ENCODE measurements at places on chromosomes 5 and 9.

DNA sequence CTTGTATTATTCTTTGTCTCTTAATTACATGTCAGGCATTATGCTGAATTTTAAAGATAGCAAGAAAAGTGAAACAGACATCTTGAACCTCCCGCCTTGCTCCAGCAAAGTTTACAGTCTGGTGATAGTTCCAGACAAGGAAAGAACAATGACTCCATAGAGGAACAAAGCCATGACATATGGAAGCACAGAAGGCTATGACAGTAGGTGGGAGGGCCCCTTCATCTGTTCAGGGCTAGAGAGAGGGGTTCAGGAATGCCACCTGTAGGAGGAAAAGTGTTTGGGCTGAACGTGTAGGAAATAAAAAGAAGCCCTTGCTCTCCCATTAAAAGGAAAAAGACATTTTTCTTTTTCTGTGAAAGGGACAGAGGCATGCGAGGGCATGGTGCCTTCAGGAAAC lies 315.6 kb downstream of the TRIM32 start:
- no peak for DNase-seq

DNA sequence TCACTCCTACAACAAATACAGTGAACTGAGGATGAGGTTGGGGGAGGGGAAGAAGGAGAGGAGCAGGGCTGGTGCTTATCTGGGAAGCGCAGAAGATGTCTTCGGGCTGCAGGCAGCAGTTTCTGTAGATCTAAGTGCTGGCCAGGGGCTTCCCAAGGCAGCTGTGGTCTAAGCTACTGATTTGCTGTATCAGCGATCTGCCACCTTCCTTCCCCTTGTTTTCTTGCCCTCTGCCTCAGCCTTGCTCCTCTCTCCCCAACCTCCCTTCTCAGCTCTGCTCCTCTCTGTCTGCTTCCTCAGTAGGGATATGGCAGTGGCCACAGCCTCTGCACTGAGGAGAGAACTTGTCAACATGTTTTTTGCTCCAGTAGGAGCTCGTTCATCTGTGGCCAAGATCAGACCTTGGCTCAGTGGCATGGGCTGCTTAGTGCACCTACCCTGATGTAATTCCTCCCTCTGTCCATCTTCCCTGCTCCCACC lies 42.8 kb upstream of the IL6ST start:
- no peak for DNase-seq

- no peak for DNase-seq
Observed at GRCh38 chr9:81317223-81317622, 372.1 kb downstream of the TLE1 start.

- DNase-seq, result no peak
Observed at GRCh38 chr9:69951411-69951810, 92.2 kb upstream of the MAMDC2 start.

DNA sequence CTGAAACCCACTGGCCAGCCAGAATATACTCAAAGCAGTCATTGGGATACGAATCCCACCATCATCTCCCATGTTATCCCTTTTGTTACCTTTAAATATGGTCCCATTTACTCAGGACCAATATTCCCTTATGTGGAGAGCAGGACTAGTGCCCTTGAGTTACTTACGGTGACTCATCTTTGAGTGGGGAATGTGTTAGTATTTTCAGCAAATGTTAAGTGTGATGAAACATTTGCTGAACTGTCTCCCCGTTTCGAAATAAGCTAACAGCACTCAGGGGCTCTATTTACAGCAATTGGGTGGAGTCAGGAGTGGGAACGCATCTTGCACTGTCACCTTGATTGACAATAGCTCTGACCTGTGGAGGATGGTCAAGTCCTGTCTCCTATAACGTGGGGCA lies 67.4 kb downstream of the CTSL start:
- no peak for DNase-seq

DNA sequence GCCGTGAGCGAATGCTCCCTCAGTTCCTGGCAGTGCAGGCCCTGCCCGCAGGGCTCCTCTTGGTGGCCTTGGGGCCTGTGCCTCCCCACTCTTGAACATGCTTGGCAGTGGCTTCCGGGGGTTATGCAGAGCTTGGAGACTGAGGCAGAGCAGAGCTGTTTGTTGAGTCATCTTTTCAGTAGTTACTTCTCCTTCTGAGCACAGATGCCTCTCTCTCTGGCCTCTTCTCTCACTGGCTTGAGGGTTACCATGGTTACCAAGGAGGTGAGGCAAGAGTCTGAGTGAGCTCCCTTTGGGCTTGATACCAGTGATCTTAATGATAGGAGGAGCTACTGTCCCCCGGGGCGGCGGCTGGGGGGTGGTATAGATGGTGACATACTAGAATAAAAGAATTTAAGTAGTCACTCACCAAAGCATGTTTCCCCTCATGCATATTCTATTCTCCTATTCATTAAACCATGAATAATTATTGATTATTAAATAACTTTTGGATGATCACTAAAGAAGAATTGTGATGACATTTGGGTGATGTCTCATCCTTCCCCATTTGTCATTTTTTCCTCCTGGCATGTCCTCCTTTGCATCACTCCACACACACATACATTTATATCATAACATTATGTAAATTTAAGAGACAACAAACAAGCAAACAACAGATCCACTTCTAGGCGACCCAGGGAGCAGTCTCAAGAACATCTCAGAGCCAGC lies 111.1 kb downstream of the ARHGAP26 start:
- DNase-seq, result no peak

- DNase-seq, result no peak
Observed at GRCh38 chr9:131671133-131671520, 68.7 kb downstream of the RAPGEF1 start.

- DNase-seq, result no peak
Observed at GRCh38 chr5:59446356-59446755, 447.2 kb downstream of the PDE4D start.

DNA sequence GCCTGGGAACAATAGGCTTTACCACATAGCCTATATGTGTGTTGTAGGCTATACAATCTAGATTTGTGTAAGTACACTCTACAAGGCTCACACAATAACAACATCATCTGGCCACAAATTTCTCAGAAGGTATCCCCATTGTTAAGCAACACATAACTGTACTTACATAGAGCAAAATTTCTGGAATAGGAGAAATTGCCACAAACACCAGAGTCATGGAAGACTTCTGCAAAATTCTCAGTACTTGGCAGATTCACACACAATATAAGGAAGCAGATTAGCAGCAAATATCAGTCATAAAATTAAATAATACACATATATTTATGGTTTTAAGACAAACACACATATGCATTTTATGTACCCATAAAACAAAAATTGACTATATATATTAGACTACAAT lies 16.4 kb downstream of the GNAQ start:
- no peak for DNase-seq

DNA sequence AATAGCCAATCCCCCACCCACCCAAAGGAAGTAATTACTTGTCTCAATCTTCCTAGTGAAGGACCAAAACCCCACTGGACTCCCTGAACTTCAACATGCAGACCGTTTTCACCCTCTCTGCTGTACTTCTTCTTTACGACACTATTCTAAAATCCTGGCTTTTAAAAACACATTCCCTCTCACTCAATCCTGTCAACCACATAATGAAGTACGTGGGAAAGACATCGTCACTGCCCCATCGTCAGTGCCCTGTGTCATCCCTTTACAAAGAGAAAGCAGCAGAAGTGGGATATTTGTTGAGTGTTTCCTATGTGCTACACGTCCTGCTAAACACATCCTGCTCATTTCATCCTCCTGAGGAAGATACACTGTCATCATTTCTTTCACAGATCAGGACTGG lies 54.2 kb downstream of the MAPKAP1 start:
- no peak for DNase-seq

- DNase-seq, result no peak
Observed at GRCh38 chr5:169567079-169567478, 16.5 kb upstream of the SPDL1 start.

DNA sequence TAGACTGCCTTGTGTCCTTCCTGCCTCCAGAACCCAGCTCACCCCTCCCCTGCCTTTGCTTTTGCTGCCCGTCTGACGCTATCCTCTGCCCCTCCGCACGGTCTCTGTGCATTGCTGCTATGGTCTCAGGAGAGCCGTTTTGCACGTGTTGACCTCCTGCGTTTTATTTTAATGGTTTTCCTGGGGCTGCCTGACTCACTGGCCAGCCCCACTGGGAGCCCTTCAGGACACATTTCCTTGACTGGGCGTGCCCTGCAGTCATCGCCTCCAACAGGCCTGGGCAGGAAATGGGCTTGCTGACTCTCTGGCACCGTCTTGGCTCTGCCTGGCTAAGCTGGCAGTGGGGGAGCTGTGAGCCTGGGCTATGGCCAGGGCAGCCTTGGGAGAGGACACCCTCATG lies 17.9 kb upstream of the ASS1 start:
- no peak for DNase-seq

GRCh38 chr5:77250021-77250420 lies 39.5 kb downstream of the PDE8B start:
- no peak for DNase-seq

GRCh38 chr9:133477992-133478850 lies 678 bp downstream of the SLC2A6 start:
- no peak for DNase-seq

GRCh38 chr5:177496727-177497291 lies 595 bp downstream of the PDLIM7 start:
- peak; percentile 91 for DNase-seq

DNA sequence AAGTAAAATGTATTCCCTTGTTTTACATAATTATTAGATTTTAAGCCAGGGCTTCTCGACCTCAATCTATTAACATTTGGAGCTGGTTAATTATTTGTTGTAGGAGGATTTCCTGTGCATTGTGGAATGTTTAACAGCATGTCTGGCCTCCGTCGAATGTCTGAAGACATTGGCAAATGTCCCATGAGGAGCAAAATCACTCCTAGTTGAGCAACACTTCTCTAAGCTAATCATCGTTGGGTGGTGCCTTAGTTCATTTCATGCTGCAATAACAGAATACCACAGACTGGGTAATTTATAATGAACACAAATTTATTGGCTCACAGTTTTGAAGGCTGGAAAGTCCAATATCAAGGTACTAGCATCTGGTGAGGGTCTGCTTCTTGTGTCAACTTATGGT lies 13.4 kb upstream of the VPS13A start:
- DNase-seq, result no peak

Data from ecto neural progenitor cell (in vitro differentiated cells).